ENCODE measurements at places on chromosomes 7 and 10.
A peak's percentile ranks its signal among the peaks of the same experiment; 100 is the strongest.

- DNase-seq = no peak
Observed at GRCh38 chr10:114233482-114233881, 5.6 kb upstream of the VWA2 start.

DNA sequence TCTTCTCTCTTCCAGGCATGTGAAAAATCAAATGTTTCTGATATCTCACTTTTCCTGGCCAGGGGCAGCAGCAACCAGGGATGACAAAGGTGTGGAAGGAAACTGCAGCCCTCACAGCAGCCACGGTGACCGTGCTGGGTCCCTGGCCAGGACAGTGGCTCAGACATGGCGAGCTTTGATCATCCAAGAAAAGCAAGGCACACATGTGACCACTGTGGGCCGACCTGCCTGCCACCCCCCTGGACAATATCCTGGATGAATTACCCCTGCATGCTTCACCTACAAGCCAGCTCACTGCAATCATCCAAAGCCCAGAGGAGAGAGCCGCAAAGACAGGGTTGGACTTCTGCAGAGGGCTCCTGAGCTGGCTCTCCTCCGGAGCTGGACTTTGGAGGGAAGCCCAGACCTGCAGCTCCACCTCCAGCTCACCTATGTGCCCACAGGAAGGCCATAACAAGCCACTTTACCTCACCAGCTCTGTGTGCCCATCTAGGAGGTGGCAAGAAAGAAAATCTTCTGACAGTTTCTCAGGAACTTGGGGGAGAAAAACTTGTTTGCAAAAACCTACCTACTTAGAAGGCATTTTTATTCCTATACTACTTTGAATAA, 2.7 kb downstream of the CHST15 start:
- no peak for DNase-seq

DNA sequence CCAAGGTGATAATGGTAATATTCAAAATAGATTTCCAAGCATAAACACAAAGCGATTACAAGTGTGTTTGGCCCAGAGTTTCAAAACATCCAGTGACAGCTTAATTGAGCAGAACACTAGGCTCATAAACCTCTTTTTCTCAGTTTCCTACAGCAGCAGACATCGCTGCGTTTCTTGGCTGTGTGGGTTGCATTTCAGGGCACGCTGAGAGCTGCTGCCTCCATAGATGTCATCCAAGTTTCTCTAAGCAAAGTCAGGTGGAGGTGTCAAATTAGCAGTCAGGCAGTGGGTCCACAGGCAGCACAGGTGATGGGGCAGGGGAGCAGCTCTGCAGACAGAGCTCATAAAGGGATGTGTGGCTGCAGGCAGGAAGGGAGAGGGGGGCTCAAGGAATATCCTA, 50.5 kb upstream of the COL13A1 start:
- no peak for DNase-seq

DNA sequence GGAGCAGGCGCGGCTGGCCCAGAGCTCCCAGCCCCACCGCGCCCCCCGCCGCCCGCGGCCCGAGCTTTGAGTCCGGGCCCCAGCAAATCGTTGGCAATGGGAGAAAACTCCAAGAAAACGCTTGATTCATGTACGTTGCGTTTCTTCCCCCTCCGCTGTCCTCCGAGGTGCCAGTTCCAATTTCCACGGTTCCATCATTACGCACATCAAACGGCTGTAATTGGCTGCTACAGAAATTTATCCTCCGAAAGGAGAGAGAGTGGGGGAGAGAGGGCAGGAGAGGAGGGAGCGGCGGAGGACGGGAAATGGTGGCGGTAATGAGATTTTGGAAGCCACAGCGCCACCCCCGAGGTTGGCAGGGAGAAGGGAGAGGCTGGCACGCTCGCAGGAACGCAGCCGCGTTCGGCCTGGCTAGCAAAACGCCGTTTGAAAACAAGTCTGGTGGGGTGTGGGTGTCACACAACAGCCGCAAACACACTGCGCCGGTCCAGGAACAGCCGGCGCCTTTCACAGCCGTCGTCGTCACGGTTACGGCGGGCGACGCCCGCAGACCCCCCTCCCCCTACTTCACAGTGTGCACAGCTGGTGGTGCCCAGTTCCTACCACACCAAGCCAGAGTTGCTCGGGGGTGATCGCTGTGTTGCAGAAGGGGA, 57.5 kb downstream of the UNCX start:
- DNase-seq = no peak

DNA sequence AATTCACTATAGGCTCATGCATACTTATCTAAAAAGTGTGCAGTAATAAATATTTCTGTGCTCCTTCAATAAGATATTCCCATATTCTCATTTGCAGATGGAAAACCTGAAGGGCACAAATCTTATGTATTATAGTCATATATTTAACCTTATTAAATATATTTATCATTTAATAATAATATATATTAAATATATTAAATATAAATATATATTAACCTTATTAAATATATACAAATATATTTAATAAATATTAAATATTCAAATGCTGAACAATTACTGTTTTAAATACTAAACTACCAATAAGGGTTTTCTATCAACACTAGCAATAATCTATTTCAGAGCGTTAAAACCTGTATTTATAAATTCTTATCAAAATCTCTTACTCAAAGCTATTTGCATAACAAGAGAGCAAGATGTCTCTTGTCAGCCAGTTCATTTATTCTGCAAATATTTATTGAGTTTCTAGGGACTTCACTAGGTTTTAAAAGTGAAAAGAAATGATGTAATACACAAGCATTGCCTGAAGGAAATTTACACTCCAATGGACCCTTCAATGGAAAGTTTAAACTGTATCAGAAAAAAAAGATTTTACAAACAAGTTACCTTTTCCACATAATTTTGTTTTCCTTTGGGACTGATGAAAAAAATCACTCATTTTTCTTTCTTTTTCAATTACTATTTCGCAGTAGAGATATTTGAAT, 159.2 kb downstream of the AGMO start:
- no peak for DNase-seq

- peak; percentile 42 for DNase-seq
Observed at GRCh38 chr7:149414745-149415390, 46.0 kb downstream of the ZNF777 start.
